Stimulated activated CD8-positive, alpha-beta memory T cell treated with anti-CD3 and anti-CD28 coated beads, Interleukin-4, amount 100 ng/mL, for 1 hour (primary cell): ENCODE measurements at places on chromosomes 5 and 9.

GRCh38 chr5:54383225-54383901, 72.1 kb upstream of the HSPB3 start:
- DNase-seq: no peak

GRCh38 chr9:125521462-125522327, 185.3 kb downstream of the MAPKAP1 start:
- no peak for DNase-seq

DNA sequence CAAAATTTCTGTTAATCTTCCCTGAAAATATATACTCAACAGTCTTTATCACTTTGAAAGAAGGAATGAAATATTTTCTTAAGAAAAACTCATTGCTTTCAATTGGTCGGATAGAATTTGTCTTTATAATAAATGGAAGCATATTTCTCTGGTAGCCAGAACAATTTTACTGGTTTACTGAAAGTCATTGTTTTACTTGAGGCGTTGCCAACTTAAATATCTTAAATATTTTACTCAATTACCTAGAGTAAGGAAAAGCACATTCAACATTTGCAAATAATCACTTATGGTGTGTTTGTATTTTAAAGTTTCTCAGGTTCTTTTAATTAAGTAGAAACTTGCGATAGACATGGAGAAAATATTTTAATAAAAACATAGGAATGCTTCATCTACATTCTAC, 1181.7 kb downstream of the EFNA5 start:
- DNase-seq: no peak

GRCh38 chr9:70525519-70525918, 111.1 kb upstream of the KLF9 start:
- no peak for DNase-seq

DNA sequence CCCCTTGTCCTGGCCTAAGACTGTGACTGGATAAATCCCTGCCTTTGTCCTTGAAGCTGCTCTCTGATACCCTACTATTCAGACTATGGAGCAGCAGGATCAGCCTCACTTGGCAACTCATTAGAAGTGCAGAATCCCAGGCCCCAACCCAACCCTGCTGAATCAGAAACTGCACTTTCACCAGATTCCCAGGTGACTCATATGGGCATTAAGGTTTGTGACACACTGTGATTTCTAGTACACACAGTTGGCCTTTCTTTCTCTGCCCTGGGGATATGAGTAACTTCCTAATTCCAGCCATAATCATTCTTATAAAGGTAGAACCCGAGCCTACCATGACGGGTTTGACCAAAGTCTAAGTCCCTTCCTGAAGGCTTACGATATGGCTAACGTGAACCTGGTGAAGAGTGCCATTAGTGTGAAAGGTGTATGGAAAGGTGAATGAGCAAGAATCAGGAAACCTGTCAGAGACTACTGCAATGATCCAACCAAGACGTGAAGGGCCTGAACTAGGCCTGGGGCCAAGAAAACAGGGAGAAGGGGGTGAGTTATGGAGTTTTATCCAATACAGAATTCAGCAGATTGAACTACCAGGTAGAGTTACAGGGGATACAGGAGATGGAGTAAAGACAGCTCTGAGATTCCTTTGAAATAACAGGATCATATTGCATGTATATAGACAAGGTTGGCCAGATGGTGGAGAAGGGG, 533.0 kb downstream of the BNC2 start:
- no peak for DNase-seq

GRCh38 chr5:79259383-79259782, 23.5 kb downstream of the JMY start:
- DNase-seq: no peak

GRCh38 chr5:119417891-119418605, 34.2 kb upstream of the HSD17B4 start:
- DNase-seq: no peak

DNA sequence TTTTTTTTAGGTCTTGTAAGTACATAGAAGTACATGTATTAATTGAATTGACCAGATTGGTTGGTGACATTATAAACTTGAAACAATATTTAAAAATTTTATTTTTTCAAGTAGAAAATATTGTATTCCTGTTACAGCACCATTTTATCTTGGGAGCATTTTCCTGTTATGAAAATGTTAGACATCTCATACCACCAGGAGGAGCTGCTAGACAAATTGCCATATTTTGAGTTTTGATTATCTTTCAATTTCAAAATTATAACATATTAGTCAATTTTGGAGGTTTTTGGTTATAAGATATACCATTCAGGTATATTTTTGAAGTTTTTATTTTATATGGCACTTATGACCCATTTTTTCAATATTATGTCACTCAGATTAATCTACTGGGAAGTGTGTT, 84.4 kb downstream of the CNTLN start:
- no peak for DNase-seq

GRCh38 chr5:131883984-131884383, 61.5 kb downstream of the MEIKIN start:
- no peak for DNase-seq

DNA sequence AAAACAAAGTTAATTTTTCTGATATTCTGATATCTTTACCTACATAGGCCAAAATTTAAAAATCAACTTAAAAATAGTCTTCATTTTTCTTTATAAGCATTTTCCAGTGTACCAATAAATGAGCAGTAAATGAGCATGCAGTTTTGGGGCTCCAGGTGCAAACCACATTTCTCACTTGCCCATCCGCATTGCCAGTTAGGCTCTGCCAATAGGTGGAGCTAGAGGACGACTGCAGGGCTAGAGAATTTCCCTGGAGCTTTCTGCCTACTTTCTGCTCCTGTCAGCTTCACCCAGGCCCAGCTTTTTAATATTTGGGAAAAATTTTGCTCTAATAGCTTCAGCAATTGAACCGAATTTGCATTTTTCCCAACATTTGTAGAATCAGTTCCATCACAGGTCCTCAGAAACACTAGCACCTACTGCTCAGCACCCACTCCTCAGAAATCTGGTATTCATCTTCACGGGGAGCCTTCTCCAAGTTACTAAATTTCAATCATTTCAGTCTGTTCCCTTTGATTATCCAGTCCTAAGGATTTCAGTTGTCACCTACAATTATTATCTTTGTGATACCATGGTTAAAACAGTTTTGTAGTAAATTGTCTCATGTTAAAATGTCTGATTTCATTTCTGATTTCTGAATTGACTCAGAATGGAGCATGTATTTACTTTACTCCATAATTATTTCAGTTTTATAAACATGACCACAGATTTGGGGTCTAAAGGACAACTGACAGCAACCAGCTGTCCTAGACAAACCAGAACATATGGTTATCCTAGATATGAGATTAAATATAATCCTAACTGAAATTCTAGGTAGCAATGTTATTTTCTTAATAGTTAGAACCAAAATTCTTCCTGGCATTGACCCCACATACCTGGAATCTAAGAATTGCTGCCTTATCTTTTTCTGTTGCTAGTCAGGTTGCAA, 104.6 kb upstream of the FAM174A start:
- peak; percentile 1 for DNase-seq

DNA sequence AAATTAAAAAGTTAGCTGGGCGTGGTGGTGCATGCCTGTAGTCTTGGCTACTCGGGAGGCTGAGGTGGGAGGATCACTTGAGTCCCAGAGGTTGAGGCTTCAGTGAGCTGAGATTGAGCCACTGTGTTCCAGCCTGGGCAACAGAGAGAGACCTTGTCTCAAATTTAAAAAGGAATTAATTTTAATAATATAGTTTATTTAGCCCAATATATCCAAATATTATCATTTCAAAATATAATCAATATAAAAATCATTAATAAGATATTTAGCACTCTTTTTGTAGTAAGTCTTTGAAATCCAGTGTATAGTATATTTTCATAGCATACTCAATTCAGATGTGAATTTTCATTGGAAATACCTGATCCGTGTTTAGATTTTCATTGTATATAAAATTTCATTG, 43.2 kb upstream of the ORM1 start:
- no peak for DNase-seq

DNA sequence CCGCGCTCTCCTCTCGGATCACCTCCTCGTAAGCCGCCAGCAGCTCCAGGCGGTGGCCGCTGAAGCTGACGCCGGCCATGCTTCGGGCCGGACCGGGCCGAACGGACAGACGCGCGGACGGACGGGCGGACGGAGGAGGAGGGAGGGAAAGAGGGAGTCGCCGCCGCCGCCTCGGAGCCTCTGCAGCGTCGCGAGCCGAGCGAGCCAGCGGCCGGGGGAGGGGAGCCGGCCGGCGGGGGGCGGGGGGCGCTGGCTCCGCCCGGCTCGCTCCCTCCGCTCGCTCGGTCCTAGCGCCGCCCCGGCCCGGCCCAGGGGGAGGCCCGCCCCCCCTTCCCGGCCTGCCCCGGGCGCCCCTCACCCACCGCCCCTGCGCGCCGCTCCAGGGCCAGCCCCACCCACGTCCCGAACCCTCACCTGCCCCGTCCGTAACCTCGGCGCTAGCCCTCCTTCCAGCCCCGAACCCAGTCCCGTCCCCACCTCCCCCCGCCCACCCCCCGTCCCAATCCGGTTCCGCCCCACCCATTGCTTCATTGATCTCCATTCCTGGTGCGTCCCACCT, at the start of gene DBN1:
TSS of gene DBN1 (minus strand) at position 192 of the 559 bp plus-strand sequence. CDS start at position 79, 113 bp downstream.
- no peak for DNase-seq

DNA sequence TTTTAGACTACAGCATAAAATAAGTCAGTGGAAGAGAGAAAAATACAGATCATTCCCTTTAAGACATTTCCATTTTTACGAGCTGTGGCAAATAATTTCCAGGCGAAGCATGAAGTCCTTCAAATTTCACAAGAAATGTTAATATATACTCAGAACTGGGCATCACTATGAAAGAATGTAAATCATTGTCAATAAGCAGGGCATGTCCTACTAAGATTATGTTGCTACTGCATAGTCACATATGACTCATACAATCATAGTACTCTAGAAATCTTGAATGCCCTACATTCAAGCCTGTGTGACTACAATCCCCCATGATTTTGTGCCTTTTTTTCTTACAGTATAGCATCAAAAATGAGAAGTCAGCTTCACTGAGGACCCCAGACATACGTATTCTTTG, 485.2 kb upstream of the FTMT start:
- no peak for DNase-seq

- no peak for DNase-seq
Observed at GRCh38 chr5:78649861-78650496, 1.4 kb upstream of the LHFPL2 start.

GRCh38 chr5:178327446-178327845, 94.8 kb upstream of the PHYKPL start:
- no peak for DNase-seq

GRCh38 chr5:38367410-38367809, 109.1 kb downstream of the EGFLAM start:
- DNase-seq: no peak
